ENCODE measurements at places on chromosomes 5 and 9.

- no peak for DNase-seq
These were observed 96.6 kb downstream of the SERINC5 start for GRCh38 chr5:80159133-80159815.

DNA sequence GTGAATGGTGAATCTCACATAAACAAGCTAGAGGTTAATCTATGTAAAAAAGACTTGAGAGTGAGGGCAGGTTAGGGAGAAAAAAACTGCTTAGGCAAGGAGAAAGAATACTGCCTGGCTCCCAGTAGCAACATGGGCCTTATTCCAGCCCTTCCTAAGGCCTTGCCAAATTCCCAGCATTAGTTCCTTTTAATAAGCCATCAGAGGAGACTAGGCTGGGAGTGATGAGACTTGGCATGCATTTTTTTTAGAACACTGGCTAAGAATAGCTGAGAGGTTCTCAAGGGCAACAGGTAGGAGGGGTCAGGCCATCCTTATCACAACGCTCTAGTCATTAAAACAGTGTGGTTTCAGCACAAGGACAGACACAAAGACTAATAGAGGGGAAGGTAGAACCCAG lies 20.9 kb upstream of the ZBTB43 start:
- no peak for DNase-seq

- DNase-seq, result no peak
These were observed 26.4 kb upstream of the CMYA5 start for GRCh38 chr5:79663212-79663611.

DNA sequence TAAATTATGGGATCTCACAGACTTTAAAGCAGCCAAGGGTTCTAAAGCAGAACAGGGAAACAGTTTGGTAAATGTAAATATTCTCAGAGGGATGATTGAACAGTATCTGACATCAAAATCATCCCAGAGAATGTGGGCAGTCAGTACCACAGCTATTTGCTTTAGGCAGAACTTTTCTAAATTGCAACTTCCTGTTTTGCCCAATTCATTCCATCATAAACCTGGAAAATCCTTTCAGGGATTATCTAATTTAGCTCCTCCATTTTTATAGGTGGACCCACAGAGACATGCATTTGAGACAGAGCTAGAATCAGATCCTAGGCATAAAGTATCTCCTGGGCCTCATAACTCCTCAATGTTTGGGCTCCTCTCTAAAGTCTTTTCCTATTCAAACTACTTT lies 12.4 kb downstream of the NR6A1 start:
- DNase-seq, result no peak

GRCh38 chr9:123568691-123569688 lies 213.0 kb downstream of the CRB2 start:
- no peak for DNase-seq

All from HAP-1 (cell line).